ENCODE measurements at places on chromosomes 4 and X.

DNA sequence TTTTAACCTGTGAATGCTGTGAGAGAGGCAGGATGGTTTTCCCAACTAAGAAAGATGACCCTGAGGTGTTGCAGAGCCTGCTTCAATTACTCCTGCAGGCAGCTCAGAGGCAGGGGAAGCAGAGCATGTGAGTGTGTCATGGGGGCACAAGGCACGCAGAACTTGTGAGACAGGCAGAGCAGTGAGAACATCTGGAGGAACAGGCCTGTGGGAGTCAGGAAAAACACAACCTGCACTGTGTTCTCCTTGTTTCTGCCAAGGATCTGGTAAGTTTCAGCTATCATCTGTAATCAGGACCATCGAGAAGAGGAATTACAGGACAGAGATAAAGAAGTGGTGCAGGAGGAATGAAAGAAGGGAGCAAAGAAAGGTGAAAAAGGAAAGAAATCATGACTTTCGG lies 741.8 kb upstream of the INTU start:
- no peak for DNase-seq

- no peak for DNase-seq
Measured at GRCh38 chr4:78749972-78750727, 26.0 kb upstream of the BMP2K start.

GRCh38 chr4:155657169-155657568 lies 9.5 kb upstream of the GUCY1A1 start:
- no peak for DNase-seq

- peak; percentile 89 for DNase-seq
Measured at GRCh38 chrX:107731831-107732502, 43.6 kb downstream of the TSC22D3 start.

DNA sequence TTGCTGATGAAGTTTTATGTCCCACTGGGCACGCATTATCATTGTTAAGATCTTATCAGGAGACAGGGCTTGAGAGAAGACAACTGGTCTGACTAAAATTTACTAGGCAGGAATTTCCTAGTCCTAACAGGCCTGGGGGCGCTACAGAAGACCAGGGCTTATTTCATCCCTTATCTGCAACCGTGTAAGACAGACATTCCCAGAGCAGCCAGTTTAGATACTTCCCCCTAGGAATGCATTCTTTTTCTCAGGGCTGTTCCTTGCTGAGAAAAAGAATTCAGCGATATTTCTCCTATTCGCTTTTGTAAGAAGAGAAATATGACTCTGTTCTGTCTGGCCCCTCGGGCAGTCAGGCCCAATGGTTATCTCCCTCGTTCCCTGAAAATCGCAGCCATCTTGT lies 93.8 kb downstream of the TLL1 start:
- no peak for DNase-seq

DNA sequence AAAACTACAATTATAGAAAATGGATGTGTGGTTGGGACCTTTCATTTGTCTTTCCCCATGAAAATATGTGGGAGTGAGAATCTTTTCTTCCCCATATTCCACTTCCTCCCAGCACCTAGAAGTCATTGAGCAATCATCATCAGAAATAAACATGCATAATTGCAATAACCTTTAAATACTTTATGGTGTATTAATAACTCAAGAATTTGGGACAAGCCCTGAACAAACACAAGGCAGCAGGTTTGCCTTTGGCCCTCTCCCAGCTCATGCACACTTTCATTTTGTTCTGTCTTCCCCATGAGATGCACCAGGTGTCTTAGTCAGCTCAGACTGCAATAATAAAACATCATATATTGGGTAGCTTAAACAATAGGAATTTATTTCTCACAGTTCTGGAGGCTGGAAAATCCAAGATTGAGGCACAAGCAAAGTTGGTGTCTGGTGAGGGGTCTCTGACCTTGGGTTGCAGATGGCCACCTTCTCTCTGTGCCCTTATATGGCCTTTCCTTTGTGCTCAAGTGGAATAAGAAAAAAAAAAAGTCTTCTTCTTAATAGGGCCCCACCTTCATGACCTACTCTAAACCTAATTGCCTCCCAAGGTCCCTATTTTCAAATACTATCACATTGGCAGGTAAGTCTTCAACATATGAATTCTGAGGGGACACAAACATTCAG lies 34.7 kb upstream of the TMEM184C start:
- no peak for DNase-seq

- DNase-seq: peak; percentile 20
Measured at GRCh38 chr4:173167758-173168395, 734 bp upstream of the GALNT7 start.

GRCh38 chr4:99321241-99322191 lies at the start of gene ADH1B:
Gene ADH1B, minus strand, starts transcription at chr4:99321401. Its CDS starts 70 bp downstream, at chr4:99321331.
- no peak for DNase-seq

DNA sequence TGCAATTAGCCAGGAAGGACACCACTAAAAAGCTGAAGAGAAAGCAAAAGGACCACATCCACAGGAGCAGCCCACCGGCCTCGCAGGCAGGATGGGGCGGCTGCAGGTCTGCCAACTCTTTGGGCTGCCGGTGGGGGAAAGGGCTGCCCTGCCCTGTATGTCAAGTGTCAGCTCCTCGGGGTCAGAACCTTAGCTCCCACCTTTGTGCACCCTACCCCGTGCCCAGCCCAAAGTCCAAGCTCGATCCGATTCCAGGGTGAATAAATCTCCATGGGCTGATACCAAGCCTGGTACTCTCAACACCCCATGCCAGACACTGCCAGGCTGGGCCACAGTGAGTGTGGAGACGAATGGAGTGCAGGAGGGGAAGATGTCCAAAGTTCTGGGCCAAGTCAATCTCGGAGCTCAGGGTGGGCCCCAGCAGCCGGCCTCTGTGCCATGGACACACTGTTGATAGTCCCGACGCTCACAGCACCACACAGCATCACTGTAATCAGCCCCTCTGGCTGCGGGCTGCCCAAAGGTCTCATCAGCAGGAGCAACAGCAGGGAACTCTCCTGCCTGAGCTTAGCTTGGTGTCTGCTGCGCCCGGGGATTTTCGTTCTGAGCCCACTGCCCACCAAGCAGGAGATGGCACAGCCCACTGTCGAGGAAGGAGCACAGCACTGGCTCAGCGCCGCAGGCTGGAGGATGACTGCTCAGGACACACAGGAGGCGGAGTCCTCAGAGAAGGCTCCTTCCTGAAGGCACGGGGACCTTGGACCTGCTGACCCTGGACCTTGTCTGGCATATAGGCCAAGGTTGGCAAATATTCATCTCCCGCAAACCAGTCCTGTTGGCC lies 84.4 kb downstream of the JAKMIP1 start:
- no peak for DNase-seq

DNA sequence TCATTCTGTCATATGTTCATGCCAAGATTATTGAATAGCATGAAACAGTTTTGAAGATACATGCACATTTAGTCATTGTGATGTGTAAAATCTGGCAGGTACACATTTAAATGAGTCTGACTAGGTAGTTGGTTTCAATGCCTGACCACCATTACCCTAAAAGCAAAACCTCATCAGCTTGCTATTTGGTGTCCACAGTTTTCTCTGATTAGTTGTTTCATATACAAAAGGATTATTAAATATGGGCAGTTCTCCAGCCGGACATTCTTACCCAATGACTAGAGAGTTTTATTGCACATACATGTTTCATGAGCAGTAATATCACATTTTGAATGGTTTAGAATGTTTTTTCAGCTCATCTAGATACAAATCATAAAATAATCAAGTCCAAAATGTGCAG lies 23.7 kb downstream of the DCHS2 start:
- DNase-seq: no peak

- no peak for DNase-seq
Measured at GRCh38 chrX:135382260-135382659, 39.5 kb upstream of the SMIM10L2A start.

DNA sequence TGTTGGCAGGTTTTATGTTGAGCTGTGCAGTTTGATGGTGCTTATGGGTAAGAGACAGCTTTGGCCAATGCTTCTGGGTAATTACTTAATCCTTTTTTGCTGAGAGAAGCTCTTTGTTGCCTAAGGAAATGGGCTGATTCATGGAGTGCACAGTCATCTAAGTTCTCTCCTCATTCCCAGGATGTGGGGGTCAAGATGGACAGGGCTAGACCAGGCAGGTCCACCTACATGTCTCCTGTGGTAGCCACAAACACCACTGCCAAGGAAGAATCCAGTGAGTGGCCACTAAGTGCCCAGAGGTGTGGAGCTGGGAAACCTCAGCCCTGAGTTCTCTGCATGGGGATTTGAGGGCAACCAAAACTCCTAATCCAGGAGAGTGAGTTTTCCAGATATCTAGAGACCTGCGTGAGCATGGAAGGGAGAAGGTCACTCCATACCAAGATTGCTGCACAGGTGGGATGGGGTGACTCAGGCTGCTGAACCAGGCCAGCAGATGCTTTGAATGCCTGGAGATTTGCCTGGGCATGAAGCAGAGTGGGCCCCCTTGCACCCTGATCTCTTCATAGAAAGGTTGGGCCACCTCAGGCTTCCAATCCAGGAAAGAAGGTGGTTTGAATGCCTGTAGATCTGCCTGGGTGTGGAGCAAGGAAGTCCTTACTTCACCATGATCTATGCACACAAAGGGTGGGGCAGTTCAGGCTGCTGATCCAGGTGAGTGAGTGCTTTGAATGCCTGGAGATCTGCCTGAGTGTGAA lies 234.8 kb upstream of the GNPDA2 start:
- DNase-seq: no peak

- no peak for DNase-seq
Measured at GRCh38 chr4:98490251-98490650, 168.2 kb downstream of the TSPAN5 start.

GRCh38 chr4:48297256-48297846 lies 27.7 kb upstream of the TEC start:
- no peak for DNase-seq

- no peak for DNase-seq
Measured at GRCh38 chr4:20831746-20832145, 131.5 kb downstream of the PACRGL start.

- no peak for DNase-seq
Measured at GRCh38 chr4:136302566-136302965, 1229.7 kb downstream of the PCDH18 start.

DNA sequence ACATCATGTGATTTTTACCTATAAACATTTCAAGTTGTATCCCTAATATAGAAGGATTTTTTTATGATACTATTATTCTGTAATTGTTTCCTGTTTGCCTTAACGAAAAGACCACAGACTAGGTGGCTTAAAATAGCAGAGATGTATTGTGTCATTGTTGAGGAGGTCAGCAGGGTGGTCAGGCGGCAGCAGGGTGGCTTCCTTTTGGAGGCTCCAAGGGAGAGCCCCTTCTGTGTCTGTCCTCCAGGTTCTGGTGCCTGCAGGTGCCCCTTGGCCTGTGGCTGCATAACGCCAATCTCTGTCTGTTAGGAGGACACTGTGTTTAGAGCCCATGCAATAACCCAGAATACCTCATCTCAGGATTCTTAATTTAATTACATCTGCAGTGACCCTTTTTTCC lies 118.1 kb downstream of the TBL1X start:
- DNase-seq: no peak

DNA sequence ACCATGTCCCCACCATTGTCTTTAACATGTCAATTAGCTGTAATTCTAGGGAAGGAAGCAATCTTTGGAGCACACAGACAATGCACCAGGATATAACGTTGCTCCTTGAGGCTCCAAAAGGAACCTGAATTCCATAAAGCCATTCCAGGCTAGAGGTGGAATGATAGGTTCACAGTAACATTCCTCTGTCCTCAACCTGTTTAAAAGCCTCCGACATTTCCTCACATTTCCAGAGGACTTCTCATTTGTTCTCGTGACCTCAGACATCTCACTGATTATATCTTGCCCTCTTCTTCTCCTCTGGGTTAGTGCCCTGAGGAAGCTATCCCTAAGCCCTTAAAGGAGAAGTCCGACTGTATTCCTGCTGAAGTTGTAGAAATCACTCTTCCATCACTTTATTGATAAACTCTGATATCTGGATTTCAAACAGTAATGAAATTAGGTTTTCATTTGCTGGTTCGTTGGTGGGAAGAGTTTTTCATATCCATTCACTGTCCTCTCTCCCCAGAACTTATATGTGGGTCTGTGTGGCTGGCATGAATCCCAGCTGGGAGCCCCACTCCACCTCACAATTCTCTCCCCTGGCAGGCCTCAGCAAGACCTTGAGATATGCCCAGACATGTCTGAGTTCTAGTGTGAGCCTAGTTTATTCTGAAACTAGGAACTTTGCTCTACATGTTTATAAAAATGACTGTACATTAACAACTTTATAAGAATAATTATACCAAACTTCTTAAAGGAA lies 44.2 kb upstream of the PRSS12 start:
- DNase-seq: no peak

GRCh38 chr4:76874176-76874575 lies 23.8 kb downstream of the SOWAHB start:
- no peak for DNase-seq

DNA sequence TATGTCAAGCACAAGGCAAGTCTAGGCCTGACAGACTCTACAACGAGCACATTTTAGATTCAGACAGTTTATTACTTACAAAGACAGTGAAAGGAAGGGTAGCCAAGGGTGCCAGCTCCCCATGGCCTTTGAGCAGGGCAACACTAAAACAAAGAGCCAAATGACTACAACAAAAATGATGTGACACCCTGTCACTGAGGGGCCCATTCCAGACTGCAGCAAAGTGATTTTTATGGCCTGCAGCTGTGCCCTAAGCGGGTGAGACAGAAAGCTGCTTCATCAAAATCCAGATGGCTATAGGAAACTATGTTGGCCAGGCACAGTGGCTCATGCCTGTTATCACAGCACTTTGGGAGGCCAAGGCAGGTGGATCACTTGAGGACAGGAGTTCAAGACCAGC lies 13.4 kb upstream of the RP2 start:
- DNase-seq: no peak

GRCh38 chr4:72312032-72312650 lies 256.9 kb downstream of the ADAMTS3 start:
- DNase-seq: peak; percentile 65

DNA sequence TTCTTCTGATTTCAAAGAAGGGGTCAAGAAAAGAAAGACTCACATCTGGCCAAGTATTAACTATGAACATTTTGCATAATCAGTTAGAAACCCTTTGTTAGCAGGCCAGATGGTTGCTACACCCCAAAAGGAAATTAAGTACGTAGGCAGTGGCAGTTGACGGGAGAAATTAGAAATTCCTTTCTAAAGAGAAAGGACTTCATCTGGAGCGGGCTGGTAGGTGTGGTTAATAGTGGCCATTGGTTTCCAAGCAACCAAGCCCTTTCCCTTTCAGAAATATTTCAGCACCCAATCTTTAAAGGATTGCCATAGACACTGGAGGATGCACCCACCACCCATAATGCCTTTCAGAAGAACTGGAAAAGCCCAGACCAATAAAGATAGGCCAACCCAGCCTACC lies 235.7 kb upstream of the LDB2 start:
- DNase-seq: no peak

DNA sequence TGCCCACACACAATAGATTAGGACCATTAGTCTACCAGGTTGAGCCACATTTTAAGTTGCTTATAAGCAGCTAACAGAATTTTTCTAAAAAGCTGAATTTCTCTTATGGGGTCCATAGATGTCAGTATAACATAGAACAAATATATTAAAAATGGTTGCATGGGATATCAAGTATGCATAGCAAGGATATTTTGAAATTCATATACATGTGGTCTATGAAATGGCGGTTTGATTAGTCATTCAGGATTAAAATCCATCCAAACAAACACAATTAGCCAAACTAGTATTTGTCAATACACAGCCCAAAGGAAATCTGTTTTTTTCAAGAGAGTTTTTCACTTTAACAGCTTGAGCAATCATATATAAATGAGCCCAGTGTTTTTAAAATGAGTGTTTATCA lies 33.5 kb upstream of the AMOT start:
- DNase-seq: no peak

GRCh38 chrX:107323786-107324492 lies 117.5 kb downstream of the DNAAF6 start:
- DNase-seq: peak; percentile 31

All from ovary (tissue), 10 donors.